Lung (tissue), 17 donors: ENCODE measurements at places on chromosomes 11 and 22.

GRCh38 chr11:9708544-9708943, 44.7 kb downstream of the SWAP70 start:
- DNase-seq: no peak

DNA sequence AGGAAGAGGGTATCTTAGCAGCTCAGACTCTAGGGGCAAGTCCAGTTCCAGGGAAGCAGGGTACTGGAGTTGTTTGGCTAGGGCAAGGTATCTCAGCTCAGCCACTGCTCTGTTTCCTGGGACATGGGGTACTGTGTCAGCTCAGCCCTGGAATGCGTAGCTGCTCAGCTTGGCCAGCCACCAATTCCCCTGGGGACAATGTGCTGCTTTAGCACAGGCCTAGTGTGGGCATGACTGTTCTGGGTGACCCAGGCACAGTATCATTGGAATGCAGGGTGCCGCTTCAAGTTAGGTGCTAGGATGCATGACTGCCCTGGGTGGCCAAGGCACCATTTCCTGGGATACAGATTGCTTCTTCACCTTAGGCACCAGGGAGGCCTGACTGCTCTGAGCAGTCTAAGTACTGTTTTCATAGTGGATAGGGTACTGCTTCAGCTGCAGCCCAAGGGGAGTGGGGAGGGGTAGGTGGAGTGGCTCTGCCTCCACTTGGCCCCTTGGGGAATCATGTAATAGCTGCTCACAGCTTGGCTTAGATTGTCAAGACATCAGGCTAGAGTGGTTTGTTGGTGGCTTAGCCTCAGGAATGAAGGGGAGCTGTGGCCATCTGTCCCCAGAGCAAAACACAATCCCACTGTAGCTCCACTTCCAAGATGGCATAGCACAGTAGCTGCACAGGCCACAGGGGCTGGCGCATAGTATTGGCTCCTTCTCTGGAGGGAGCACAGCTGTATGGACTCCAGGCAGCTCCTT, 36.0 kb downstream of the MADD start:
- DNase-seq: no peak

DNA sequence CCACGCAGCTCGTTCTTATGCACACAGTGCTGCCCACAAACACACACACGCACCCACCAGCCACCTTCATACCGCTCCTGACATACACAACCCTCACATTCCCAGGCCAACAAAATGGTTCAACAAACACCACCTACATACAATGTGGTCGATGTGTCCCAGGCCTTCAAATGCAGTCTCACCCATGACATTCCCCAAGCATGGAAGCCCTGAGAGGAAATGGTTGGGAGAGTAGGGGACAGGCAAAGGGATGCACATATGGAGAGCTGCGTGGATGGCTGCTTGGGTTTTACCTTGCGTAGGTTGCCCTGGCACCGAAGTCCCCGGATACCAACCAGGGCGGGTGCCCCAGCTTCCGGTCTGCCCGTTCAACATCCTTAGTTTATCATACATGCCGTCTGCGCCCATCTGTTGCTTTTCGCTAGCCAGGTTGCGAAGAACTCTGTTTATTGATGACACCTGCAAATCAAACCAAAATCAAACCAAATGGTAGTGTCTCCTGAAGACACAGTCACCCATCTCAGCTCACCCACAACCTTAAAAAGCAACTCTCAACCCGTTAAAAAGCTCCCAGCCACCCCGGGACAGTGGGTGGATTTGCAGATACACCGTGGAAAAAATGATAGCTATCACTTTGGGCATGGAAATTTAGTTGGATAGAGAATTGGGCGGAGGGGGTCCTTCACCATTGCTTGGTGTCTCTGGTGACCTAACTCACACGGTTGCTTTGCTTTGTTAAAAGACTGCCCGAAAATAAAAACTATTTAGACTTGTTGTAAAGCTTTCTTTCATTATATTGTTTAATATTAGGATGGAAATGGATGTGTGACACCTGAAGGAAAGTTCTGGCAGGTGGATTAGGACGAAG, 10.5 kb downstream of the PAX6 start:
- no peak for DNase-seq

- DNase-seq: no peak
These were observed 56.0 kb upstream of the OR5AK2 start for GRCh38 chr11:56932572-56933220.

DNA sequence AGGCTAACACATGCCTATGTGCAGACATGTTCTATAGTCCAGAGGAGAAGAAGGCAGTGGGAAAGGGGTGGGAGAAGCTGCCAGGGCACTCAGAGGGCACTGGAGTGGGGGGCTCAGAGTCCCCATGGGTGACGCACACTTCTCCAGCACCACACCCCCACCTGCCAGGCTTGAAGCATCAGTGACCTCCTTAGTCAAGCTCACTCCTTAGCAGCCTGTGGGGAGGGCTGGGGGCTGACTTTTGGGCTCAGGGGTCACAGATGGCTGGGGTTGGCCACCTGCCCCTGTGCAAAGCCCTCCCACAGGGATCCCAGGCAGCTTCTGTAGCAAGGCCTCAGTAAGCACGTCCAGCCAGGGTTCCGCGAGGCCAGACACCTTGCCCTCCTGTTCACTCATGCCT, 18.8 kb downstream of the TRIM29 start:
- DNase-seq: no peak

- no peak for DNase-seq
These were observed 970 bp downstream of the OR5B21 start for GRCh38 chr11:58506935-58507334.

- DNase-seq: no peak
These were observed 17.4 kb downstream of the ARHGAP1 start for GRCh38 chr11:46682773-46683752.

DNA sequence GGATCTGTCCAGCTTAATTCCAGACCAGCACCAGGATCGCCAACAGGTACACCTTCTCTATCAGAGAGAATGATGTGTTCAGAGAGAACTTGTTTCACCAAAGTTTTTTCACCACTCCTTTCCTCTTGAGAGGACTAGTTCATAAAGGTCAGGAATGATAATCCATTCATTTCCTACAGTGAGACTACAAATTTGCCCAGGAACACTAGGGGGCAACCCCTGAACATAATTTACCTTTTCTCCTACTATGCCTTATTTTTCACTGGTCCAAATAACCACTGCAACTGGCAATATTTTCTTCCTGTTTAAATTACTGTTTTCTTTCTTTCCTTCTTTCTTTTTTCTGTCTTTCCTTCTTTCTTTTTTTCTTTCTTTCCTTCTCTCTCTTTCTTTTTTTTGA, 22.5 kb downstream of the CAVIN3 start:
- DNase-seq: no peak

DNA sequence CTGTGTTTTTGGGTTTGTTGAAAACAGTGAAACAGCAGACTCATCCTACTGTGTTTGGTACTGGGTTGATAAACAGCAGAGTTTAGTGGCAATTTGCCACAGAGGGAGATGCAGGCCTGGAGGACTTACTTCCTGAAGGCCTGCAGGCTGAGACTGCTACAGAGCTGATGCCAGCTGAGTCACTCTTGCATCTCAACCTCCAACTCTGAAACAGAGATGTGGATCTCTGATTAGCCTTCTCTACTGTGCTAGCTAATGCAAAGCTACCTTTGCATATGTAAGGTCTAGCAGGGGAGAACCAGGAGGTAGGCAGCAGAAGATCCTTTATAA, 14.3 kb downstream of the ATP5MG start:
- DNase-seq: peak; percentile 21

- no peak for DNase-seq
These were observed 56.1 kb upstream of the FADD start for GRCh38 chr11:70146895-70147520.

DNA sequence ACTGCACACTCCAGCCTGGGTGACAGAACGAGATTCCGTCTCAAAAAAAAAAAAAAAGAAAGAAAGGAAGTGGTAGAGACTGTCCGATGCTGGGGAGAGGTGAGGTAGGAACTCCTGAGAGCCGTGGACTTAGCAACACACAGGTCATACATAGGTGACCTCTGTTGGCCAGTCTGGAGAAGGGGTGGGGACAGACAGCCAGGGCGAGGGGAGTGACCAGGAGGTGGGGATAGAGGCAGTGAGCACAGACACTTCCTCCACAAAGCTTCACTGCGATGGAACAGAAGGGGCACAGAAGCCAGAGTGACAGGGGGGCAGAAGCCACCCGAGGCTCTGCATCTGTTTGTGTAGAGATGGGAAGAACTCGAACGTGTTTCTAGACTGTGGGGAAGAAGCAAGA, 47.1 kb downstream of the MYH9 start:
- no peak for DNase-seq
